ENCODE measurements at places on chromosomes 3 and 15. TPM values are rescaled to one million over a fixed set of nuclear protein-coding genes. Genes with fewer than 3 reads are reported as not detected.

DNA sequence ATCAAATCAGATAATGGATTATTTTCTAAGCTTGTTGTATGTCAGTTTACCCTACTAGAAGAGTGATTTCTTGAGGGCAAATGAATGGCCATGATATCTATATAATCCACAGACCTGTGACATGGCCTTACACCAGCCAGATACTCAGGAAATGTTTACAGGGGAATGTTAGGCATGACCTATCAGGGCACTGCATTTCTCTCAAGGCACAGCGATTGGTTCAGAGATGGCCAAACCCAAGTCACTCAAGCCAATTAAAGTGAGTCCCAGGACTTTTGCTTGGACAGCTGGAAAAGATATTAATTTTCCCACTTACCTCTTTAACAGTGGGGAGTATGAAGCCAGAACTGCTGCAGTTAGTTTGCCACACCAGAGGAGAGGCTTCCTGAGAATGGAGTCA is 28.7 kb upstream of the GATA2 start:
- DNase-seq: no peak

GRCh38 chr15:77538027-77538451 is 94.7 kb downstream of the LINGO1 start:
- DNase-seq: no peak

- DNase-seq: no peak
These were observed 53.1 kb downstream of the SPSB4 start for GRCh38 chr3:141104151-141104821.

- peak; percentile 73 for DNase-seq
These were observed 262.0 kb upstream of the UMPS start for GRCh38 chr3:124467980-124468902.

Gene TMEM42
- 17.7 TPM for total RNA-seq

Gene GCHFR
- total RNA-seq: 2.8 TPM

Gene PLSCR5
- total RNA-seq: not detected

Gene POPDC2
- 1.5 TPM for total RNA-seq

- DNase-seq: no peak
These were observed 2.2 kb downstream of the VPS8 start for GRCh38 chr3:184814214-184814613.

Gene TGM5
- total RNA-seq: not detected

DNA sequence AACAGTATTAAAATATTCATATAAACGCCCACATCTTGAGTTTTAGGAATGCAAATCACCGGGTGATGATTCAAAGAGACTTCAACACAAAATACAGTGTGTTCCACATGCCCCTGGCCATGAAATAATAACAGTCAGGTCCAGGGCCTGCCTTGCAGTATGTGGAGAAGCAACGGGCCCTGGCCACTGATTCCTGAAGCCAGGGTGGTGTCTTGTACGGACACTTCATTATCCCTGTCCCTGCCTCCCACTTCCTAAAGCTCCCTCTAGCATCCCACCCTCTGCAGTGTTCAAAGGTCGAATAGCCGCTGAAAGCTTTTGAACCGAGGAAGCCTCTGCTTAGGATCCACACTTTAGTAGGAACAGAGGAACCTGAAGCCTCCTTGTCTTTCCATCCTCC is 50.4 kb upstream of the PCSK6 start:
- no peak for DNase-seq

DNA sequence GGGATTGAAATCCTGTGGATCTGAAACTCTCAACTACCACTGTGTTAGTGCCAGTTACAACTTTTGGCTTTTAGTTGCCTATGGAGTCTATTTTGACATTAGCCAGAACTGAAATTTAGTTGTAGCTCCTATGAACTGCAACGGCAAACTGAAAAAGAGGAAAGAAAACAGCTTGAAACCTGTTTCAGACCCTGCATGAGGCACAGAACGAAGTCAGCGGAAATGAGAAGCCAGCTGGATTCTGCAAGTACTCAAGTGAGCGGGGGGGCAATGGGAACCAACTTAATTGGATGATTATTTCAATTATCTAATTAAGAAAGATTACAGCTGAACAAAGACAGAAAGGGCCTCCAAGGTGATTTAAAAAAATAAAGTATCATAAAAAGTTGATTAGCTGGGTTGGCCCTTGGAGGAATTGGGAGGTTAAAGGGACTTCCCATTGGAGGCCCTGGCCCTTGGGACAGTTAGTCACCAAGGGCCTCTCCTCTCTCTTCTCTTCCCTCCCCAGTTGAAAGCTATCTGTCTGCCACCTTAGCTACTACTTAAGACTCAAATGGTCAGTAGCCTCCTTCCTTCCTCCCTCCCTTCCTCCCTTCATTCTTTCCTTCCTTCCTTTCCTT is 352.1 kb downstream of the SHQ1 start:
- no peak for DNase-seq

- DNase-seq: no peak
These were observed 158.0 kb downstream of the CTNNB1 start for GRCh38 chr3:41357271-41357670.

Gene GOLGA8T
- total RNA-seq: not detected

Gene SLC35G2
- total RNA-seq: 0.43 TPM

- no peak for DNase-seq
These were observed 3.4 kb downstream of the PDZRN3 start for GRCh38 chr3:73621388-73621787.

GRCh38 chr15:28904541-28905315 is 19.0 kb downstream of the APBA2 start:
- no peak for DNase-seq
